Suprapubic skin (tissue), 4 donors: ENCODE measurements at places on chromosomes 7 and 10.

- DNase-seq, result no peak
Measured at GRCh38 chr10:8245131-8245813, 190.8 kb downstream of the GATA3 start.

DNA sequence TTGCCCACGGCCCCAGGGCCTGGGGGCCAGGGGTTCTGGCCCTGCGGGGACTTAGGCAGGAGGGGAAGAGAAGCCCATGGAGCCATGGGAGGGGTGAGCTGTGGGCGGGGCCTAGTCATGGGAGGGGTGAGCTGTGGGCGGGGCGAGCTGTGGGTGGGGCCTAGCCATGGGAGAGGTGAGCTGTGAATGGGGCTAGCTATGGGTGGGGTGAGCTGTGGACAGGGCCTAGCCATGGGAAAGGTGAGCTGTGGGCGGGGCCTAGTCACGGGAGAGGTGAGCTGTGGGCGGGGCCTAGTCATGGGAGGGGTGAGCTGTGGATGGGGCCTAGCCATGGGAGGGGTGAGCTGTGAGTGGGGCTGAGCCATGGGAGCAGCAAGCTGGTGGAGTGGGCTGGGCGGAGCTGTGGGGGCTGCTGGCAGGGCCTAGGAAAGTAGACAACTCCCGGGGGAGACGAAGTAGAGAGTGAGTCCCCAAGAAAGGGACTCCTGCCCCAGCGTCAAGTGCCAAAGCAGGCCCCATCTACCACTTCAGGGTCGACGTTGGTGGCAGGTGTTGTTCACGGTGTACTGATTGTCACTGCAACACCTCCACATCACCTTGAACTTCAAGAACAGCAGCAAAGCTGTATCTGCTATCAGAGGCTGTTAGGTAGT, 19.2 kb upstream of the TTYH3 start:
- DNase-seq, result no peak

DNA sequence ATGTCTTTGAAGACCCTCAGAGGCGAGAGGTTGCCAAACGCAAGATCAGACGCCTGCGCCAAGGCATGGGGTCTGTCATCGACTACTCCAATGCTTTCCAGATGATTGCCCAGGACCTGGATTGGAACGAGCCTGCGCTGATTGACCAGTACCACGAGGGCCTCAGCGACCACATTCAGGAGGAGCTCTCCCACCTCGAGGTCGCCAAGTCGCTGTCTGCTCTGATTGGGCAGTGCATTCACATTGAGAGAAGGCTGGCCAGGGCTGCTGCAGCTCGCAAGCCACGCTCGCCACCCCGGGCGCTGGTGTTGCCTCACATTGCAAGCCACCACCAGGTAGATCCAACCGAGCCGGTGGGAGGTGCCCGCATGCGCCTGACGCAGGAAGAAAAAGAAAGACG, 8.1 kb upstream of the SGCE start:
- DNase-seq, result no peak

GRCh38 chr7:136555933-136556332, 312.5 kb upstream of the CHRM2 start:
- no peak for DNase-seq

DNA sequence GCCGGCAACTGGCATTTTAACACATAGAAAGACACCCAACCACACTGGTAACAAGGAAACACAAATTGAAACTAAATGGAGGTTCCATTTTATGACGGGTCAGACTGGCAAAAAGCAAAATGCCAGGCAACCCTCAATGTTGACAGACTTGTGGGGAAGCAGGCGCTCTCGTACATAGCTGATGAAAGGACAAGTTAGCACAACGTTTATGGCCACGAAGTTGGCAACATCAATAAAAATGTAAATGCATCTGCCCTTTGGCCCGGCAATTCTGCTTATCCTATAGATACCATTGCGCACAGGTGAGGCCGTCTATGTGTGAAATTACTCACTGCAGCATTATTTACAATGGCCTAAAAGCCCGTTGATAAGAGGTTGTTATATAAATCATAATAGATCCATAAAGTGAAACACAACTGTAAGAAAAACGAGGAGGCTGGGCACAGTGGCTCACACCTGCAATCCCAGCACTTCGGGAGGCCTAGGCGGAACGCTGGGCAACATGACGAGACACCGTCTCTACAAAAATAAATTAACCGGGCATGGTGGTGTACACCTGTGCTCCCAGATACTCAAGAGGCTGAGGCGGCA, 39.8 kb downstream of the FOXL3 start:
- DNase-seq, result no peak

- no peak for DNase-seq
Measured at GRCh38 chr7:26549281-26549944, 257.8 kb downstream of the SNX10 start.

DNA sequence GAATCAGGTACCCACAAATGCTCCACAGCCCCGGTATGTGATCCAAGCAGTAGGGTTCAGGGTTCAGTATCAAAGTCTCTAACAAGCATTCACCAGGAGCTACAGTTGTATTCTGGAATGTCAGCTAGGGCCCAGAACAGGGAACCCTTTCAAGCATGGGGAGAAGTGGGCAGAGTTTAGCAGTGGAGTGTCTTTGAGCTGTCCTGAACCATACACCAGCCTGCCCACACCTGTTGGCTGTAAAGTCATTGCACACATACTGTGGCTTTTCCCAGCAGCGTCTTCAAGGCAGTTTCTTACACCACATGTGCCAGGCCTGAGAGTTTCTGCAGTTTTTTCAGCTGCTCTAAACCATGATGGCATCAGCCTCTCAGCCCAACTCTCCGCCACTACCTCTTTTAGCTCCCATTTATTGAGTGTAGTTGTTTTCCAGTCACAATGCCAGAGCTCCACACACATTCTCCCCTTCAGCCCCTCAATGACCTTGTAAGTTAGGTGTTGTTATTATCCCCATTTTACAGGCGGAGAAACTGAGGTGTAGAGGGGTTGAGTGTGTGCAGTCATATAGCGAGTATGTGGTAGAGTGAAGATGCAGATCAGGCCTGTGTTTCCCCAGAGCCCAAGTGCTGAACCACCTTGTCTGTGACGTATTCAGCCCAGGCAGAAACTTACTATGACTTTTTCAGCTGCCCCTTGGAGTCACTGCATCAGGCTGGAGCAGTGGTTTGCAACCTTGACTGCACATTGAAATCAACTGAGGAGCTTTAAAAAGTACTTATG, 83.1 kb downstream of the CHN2 start:
- no peak for DNase-seq

- no peak for DNase-seq
Measured at GRCh38 chr7:84735011-84735410, 451.8 kb downstream of the SEMA3D start.

DNA sequence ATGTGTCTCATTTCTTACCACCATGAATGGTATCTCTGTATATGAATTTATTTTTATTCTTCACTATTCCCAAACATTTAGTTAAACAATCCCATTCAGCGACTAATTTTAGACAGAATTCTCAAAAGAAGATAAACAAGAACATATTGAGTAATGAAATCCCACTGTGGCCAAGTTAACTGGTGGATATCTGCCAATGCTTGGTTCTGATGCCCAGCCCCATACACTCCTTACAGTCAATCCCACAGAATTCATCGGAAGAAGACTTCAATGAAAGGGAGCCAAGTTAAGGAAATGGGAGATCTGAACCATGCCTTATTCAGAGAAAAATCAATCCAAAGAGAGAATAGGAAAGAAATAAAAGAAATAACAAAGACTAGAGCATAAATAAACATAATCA, 518.0 kb downstream of the XPNPEP1 start:
- no peak for DNase-seq

GRCh38 chr10:70814126-70814525, 1.6 kb upstream of the SGPL1 start:
- DNase-seq, result no peak

- DNase-seq, result no peak
Measured at GRCh38 chr7:3725155-3726059, 424.4 kb downstream of the SDK1 start.

DNA sequence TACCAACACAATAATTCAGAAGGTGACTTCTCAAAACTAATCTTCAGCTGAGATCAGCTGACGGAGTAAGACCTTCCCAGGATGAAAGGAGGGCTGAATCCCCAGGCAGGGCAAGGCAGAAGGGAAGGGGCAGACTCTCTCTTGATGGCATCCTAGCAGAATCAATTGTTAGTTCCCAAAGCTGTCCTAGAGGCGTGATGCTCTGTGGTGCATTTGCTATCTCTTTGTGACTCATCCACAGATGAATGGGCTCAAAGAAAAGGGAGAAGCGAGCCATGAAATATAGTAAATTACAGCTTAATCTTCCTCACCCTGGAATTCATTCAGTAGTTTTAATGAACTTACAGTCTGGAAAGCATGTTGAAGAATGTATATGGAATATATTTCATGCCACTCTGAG, 37.2 kb downstream of the PDE1C start:
- no peak for DNase-seq

DNA sequence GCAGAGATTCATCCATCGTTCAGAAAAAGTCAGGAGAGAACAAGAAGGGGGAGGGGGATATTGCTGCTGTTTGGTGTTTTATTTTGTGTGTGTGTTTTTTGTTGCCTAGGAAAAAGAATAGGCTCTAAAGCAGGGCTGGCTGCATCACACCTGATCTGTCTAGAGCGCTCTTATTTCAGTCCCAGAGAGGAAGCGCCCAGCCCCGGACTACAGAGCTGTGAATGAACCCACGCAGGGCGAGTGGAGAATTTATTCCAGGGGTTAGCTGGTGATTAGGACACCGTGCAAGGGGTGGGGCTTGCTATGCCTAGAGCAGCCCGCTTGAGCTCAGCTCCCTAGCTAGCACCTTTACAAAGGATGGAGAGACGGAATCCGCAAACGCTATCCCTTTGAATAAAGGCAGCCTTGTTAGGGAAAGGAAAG, 621 bp upstream of the FAM13C start:
- peak; percentile 83 for DNase-seq

GRCh38 chr10:77036993-77037734, 600.4 kb downstream of the KCNMA1 start:
- no peak for DNase-seq
